Smooth muscle cell of the umbilical artery (primary cell): ENCODE measurements at places on chromosomes 7 and 10. TPM values are rescaled to one million over a fixed set of nuclear protein-coding genes. Genes with fewer than 3 reads are reported as not detected.

The RTKN2 gene
- 0.89 and 2.1 TPM in 2 replicates for total RNA-seq

The ANKRD1 gene
- total RNA-seq = 6.2 and 56.1 TPM in 2 replicates

The ACHE gene
- 0.30 and 0.74 TPM in 2 replicates for total RNA-seq

The GBX1 gene
- total RNA-seq = not detected in 2 replicates

The VPS50 gene
- 31.5 and 33.5 TPM in 2 replicates for total RNA-seq

The MRLN gene
- total RNA-seq = not detected in 2 replicates

The NAT16 gene
- not detected in 2 replicates for total RNA-seq

The ZNF92 gene
- 8.9 and 13.7 TPM in 2 replicates for total RNA-seq

The PTF1A gene
- total RNA-seq = not detected in 2 replicates

The C10orf62 gene
- 0.23 and 0.30 TPM in 2 replicates for total RNA-seq

The NUTM2D gene
- total RNA-seq = 1.2 and 2.0 TPM in 2 replicates

The MCM10 gene
- total RNA-seq = 0.89 and 7.2 TPM in 2 replicates

The SHH gene
- not detected in 2 replicates for total RNA-seq

The ZNF248 gene
- total RNA-seq = 10.4 and 14.8 TPM in 2 replicates

The UTF1 gene
- not detected in 2 replicates for total RNA-seq

The GDF2 gene
- not detected in 2 replicates for total RNA-seq

The FAM25C gene
- total RNA-seq = not detected in 2 replicates

The UCN3 gene
- not detected in 2 replicates for total RNA-seq

The PRPS1L1 gene
- not detected in 2 replicates for total RNA-seq

The PLCE1 gene
- total RNA-seq = 0.59 and 1.1 TPM in 2 replicates

The C10orf95 gene
- not detected in 2 replicates for total RNA-seq

The GPR26 gene
- not detected in 2 replicates for total RNA-seq

The EVX1 gene
- total RNA-seq = 0.09 TPM in 1 of 2 replicates, not detected in the other

The SPDYE5 gene
- not detected in 2 replicates for total RNA-seq

The BRAF gene
- 16.3 and 26.2 TPM in 2 replicates for total RNA-seq

The CYP2C19 gene
- not detected in 2 replicates for total RNA-seq

The HABP2 gene
- total RNA-seq = not detected in 2 replicates

The CCL26 gene
- total RNA-seq = 1.1 and 3.0 TPM in 2 replicates

The STEAP1 gene
- 12.5 and 20.5 TPM in 2 replicates for total RNA-seq

The TRIM4 gene
- 28.3 and 29.7 TPM in 2 replicates for total RNA-seq

The FAM237B gene
- total RNA-seq = 0.05 TPM in 1 of 2 replicates, not detected in the other

The SMKR1 gene
- total RNA-seq = not detected in 2 replicates

The ZPBP gene
- total RNA-seq = not detected in 2 replicates

The BTBD16 gene
- not detected in 2 replicates for total RNA-seq

The NPFFR1 gene
- total RNA-seq = not detected in 2 replicates
